ENCODE measurements at places on chromosomes 6 and 20.

GRCh38 chr6:1536526-1537429 is 72.9 kb upstream of the FOXC1 start:
- DNase-seq: no peak

DNA sequence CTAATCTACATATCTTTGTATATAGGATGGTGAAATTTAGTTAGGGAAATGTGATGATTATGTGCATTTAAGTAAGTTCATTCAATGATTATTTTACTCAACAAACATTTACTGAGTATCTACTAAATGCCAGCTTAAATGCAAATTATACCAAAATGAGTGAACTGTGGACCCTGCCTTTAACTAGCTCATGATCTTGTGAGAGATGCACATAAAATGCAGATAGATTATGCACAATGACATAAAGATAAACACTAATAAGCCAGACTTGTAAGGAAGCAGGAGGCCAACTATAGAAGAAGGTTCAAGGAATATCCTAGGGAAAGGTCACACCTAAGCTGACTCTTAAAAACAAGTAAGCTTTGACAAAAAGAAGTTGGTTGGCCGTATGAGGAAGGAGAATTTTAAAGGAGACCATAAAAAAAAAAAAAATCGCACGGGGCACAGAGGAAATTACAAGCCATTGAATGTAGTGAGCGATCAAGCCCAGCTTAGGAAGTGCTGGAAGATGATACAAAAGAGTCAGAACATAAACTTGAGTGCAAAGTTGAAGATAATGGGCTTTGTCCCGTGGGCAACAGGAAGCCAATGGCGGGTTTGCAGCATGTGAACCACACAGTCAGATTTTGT is 107.9 kb downstream of the NRSN1 start:
- DNase-seq: no peak

DNA sequence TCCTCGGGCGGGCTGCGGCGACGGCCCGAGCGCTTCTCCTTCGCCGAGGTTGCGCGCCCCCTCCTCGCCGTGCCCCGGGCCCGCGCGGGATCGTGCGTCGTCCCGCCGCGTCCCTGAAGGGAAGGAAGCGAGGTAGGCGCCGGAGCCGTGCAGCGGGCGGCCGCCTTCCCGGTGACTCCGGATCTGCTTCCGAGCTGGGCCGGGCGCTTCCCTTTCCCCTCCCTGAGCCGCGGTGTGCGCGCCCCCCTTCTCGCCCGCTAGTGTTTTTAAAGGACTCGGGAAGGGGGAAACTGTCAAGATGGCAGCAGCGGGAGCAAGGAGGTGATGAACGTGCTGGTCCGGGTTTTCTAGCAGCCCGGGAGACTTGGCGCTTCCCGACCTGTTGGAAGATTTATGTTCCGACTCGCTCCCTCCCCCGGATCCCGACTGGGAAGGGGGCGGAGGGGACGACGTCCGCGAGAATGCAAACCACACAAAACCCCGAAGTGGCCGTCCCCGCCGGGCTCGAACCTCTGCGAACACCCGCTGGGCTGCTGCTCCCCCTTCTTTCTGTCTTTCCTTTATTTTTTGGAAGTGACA is 744 bp upstream of the FOXO3 start:
- DNase-seq: no peak

GRCh38 chr20:51510169-51510568 is 32.4 kb downstream of the NFATC2 start:
- no peak for DNase-seq

DNA sequence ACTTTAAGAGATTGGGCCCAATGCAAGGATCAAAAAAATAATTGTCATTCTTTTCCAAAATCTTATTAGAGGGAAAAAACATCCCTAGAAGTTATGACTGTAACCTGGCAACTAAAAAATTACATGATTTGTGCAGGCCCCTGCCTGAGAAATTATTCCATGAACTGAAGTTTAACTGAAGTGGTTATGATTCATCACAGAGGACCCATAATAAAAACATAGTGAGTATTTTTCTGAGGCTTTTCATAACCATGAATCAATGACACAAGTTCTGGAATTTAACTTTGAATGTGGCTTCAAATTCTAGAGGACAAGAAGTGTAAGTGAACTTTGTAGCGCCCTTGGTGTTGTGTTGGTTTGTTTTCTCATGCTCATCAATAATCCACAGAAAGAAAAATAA is 31.1 kb upstream of the CARMIL1 start:
- no peak for DNase-seq
